ENCODE measurements at places on chromosomes 7 and 10.

DNA sequence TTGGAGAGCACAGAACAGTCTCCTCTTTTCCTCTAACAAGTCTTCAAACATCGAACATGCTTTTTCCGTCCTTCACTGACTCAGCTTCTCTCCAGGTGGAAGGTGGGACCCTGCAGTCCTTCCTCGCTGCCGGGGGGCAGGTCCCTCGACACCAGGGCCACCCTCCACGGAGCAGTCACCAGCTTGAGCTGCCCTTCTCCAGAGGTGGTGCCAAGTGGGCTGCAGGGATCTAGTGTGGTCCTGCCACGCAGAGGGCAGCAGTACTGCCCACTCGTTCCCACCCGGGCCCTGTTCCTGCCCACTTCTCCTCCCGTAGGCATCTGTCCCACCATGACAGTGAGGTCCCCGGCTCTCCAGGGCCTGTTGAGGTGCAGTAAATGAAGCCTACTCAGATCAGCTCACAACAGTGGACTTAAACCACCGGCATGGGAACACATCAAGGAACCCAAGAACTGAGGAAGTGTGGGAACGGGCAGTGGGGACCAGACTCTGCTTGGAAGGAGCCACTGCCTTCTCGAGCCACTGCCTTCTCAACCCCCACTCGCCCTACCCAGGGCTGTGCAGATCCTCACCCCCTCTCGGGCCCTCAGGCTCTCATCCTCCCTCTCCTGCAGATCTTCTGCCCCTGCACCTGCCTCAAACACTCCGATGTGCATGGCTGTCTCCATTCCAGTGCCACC lies 153.9 kb downstream of the OAT start:
- DNase-seq, result no peak

GRCh38 chr7:24971333-24972165 lies 8.4 kb downstream of the OSBPL3 start:
- no peak for DNase-seq

- DNase-seq, result no peak
These were observed 147.5 kb downstream of the RTKN2 start for GRCh38 chr10:62121187-62121530.

DNA sequence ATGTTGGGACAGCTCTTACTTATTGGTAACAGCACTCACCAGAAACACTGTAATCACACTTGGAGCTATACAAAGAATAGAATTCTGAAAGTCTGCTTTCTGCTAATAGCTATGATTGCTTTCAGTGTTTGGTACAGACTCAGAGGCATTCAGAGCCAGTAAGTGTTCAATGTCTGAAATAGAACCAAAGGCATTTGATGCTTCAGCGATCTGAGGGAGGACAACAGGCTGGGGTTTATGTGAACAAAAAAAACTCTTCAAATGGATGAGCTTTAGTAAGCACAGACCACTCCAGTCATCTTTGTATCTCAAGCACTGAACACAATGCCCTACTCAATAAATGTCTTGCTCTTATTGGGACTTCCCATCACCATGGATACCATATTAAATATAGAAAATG lies 322.8 kb upstream of the GRM3 start:
- DNase-seq, result no peak

- no peak for DNase-seq
These were observed 199.7 kb downstream of the IMMP2L start for GRCh38 chr7:111362506-111363054.

DNA sequence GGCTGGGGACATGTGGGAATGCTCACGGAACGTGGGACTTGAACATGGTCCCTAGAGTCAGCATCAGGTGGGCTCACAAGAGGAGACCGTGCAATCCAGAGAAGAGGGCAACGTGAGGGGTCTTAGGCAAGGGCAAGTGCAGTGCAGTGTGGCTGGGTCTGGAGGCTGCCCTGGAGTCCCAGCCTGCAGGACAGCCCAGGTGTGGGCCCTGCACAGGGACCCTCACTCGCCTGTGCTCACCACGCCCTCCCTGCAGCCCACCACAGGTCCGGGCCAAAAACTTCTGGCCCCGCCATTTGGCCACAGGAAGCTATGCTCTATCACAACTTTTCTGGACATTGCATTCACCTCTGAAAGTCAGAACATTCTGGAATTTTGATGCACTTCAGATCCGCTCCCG lies 133.5 kb downstream of the PAXIP1 start:
- DNase-seq, result no peak

GRCh38 chr7:15330943-15331342 lies 230.9 kb downstream of the AGMO start:
- DNase-seq, result no peak

DNA sequence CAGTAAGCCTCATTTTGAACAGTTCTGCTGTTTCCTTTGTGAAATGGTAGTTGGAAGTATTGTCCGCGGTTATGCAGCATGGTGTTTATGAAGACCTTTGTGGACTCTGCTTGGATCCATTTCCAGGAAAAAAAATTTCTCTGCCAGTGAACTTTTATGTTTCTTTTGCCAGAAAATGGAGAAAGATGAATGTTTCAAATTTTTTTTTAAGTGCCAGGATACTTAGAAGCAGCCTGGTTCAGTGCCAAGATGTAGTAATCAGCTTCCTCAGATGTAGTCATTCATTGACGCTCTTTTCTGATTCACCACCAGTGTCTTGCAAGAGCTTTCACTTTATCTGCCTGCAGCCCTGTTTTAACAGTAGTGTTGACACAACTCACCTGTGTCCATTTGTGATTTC lies 258.2 kb downstream of the SDK1 start:
- DNase-seq, result no peak

- no peak for DNase-seq
These were observed 71.1 kb downstream of the CFAP58 start for GRCh38 chr10:104424719-104425118.
